ENCODE measurements at places on chromosomes 4 and X.

DNA sequence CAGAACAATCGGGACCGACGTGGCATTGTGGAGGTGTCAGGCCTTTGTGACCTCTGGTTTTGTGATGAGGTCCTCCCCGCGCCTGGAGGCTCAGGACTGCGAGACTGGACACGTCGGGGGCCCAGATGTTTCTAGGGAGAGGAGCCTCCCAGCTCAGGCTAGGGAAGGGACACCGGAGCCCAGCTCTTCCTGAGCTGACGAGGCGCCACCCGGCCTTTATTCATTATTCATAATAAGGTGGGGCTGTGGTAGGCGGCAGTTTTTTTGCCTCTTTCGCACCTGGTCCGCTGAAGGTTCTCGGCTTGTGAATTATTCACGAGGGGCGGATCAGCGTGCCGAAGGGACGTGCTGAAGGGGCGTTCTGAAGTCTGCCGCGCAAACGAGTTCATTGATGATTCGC is 2.3 kb upstream of the UBA1 start:
- DNase-seq, result no peak

- no peak for DNase-seq
Measured at GRCh38 chr4:26325191-26325590, 4.4 kb downstream of the RBPJ start.

DNA sequence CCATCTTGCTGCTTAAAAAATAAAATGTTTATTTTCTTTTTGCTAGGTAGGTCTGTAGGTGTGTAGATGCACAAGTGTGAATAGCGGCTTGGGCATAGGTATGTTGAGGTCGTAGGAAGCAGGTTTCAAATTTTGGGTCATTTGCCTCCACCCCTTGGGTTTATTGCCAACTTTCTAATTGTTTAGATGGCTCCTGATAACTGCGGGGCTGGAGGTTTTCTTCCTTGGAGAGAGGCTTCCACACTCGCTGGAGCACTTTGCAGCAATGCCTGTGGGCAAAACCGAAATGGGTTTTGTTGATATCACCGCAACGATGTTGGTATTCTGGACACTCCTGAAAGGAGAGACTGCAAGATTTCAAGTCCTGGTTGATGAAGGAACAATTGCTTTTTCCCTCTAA is 3.9 kb upstream of the POU4F2 start:
- no peak for DNase-seq

DNA sequence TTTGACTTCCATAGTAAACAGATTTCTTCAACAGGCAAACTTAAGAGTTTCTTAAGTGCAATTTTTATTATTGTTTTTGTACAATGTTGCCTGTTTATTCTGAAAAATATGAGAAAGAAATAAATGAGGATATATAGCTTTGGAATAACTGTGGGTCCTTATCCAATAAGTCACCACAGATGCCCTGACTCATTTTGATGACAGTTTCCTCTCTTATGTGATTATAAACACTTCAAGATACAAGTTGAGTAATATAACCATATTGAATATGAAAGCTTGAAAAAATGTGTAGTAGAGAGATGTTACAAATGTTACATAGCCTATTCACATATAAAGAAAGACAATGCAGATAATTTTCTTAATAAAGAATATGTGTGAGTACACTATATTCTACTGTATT is 931.6 kb downstream of the RAPGEF2 start:
- no peak for DNase-seq

DNA sequence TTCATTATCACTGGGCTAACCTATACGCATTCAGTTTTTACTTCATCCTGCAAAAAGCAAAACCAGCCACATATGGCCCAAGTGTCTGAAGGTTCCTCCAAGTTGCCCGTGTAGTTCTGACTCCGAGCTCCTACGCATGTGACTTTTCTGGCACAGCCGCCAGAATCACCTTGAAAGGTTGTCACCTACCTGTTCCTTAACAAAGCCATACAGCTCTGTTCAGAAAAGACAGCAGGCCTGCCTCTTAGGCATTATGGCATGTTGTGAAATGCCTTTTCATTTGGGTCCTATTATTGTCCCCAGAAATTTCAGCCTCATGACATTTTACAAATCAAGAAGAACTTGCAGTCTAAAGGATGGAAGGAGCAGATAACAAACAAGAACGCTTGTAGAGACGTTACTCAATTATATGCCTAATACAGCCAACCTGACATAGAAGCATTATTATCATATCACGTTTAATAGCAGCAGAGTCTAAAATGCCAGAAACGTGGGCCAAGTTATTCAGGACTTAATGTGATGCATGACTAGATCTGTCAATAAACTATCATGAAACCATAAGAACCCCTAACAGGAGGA is 118.5 kb downstream of the RBM47 start:
- no peak for DNase-seq

GRCh38 chrX:136260776-136261175 is 9.6 kb upstream of the MAP7D3 start:
- DNase-seq, result no peak

- no peak for DNase-seq
Measured at GRCh38 chr4:11488657-11489452, 60.2 kb upstream of the HS3ST1 start.

GRCh38 chrX:49844611-49845010 is 15.5 kb downstream of the PAGE4 start:
- DNase-seq, result peak; percentile 52

DNA sequence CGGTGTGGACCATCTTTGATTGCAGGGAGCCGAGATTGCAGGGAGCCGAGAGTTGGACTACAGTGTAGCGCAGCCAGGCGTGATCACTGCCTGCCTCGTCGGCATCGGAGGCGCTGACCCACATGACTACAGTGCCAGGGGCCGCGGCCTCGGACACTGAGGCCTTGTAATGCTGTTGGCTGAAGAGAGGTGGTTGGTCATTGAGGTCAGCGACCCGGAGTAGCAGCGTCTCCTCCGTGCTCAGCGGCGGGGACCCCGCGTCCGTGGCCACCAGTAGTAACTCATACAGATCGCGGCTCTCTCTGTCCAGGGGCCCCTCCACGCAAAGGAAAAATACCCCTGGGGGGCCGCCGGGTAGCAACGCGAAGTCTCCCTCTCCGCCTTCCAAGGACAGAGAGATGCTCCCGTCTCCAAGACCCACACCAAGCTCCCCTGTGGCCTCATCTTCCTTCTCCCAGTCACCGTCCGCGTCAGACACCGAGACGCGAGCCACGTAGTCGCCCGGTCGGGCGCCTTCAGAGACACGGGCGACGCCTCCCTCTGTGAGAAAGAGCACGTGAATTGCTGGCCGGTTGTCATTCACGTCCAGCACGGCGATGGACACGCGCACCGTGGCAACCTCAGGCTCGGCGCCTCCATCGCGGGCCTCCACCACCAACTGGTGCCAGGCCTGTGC is 1.9 kb downstream of the DCHS2 start:
- no peak for DNase-seq

- DNase-seq, result no peak
Measured at GRCh38 chr4:38948551-38948950, 80.9 kb downstream of the FAM114A1 start.

GRCh38 chrX:148555571-148556243 is 55.3 kb downstream of the AFF2 start:
- DNase-seq, result no peak

DNA sequence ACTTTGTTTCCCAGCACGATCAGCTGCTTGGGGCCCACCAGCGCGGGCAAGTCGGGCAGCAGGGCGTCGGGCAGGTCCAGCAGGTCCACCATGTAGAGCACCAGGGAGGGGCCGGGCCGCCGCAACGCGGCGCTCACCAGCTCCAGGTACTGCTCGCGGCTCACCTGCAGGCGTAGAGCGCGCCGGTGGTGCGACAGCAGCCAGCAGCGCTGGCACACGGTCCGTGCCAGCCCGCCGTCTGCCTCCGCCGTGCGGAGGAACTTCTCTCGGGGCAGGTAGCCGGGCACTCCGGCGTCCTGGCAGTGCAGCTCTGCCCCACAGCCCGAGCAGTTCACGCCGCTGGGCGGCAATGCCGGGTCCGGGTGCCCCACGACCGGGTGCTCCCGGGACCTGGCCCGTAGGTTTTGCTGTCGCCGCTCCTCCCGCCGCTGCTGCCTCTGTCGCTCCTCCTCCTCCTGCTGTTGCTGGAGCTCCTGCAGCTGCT is 527 bp downstream of the NOA1 start:
- no peak for DNase-seq

DNA sequence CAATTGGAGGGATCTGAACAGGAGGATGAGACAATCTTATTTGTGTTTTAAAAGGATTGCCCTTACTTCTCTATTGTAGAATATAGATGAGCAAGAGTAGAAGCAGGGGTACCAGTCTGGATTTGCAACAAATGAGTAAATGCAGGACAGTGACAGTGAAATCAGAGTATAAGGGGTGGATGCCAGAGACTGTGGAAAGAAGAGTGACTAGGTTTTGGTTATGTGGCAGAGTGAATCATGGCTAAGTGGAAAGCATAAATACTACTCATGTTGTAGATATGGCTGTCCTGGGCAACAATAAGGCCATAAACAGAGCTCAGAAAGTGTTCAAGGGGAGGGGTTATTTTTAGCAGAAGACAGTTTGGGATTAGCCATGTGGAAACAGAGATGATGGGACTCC is 6.0 kb upstream of the VSIG4 start:
- no peak for DNase-seq

DNA sequence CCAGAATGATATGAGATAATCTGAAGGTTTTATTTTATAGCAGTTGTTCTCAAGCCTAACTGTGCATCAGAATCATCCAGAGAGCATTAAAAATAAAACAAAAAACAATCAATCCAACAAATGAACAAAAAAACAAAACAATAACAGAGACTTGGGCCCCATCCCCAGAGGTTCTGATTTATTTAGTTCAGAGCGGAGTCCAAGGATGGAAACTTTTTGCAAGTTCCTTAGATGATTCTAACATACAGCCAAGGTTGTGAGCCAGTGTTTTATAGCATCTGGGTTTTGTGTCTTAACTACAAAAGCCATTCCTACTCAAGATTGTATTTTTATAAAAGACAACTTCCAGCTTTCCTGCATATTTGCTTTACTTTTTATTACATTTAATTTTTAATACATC is 59.4 kb upstream of the GRPR start:
- no peak for DNase-seq

DNA sequence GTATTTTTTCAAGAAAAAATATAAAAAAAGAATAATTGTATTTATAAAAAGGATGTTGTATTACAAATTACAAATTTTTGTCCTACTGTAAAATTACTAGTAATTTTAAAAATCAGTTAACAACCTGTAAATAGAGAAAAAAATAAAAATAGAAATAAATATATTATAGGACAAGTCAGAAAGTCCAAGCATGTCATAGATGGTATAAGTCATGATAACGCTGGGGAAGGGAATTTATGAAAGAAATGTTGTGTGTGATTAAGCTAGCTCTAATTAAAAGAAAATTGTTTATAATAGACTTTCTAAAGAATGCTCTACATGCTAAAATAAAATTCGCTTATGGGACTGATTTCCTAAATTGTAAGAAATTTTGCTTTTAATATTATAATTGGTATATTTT is 2329.9 kb downstream of the ARAP2 start:
- DNase-seq, result no peak

GRCh38 chr4:10013722-10014121 is 7.6 kb downstream of the SLC2A9 start:
- DNase-seq, result no peak

DNA sequence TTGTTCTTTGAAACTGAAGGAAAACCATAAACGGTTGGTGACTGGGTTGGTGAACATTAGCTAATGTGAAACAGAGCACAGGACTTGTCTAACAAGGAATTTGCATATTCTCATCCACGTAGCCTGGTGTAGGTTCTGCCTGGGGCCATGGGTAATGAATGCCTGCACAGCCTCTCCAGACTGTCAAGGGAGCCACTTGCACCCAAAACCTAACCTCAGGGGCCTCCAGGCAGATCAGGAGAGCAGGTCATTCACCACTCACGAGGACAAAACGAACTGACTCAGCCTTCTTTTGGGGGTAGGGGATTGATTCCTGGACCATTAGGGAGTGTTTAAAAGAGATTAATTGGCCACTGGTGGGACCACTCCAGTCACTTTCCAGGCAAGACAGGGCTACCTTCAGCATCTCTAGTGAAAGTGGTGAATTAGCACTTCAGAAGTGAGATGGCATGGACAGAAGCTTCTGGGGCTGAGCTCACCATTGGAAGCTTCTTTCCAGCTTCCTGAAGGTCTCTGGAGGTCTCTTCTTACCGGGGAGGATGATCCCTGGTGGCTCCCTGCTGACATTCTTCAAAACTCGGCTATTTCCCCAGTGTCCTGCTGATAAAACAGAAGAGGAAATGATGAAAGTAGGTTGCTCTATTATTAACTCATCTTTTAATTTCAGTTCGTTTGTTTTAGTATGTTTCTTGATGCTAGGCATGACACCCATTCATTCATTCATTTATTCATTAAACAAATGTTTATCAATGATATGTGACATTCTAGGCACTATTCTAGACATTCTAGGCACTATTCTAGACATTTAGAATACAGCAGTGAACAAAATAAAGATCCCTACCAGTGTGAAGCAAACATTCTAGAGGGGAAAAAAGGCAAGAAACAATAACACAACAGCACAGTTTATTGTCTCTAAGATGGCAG is 104.5 kb upstream of the LNX1 start:
- DNase-seq, result no peak

GRCh38 chr4:152289941-152290340 is 246.0 kb downstream of the FBXW7 start:
- DNase-seq, result no peak

DNA sequence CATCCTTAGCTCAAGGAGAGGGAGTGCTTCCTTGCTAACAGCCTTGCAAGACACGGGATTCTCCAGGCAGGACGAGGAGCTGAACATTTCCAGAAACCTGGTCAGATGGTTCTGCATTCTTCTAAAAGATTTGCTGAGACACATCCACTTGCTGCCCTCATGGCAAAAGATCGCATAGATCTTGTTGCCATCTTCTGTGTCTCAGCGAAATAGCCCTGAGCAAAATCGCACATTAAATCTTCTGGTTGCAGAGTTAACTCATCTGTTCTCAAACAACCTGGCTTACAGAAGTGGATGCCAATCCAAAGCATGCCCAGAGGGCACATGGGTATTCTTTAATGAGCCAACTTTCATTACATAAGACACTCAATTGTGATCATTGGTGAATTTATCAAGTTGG is 167.5 kb downstream of the PRKX start:
- DNase-seq, result no peak

GRCh38 chrX:68658530-68658929 is 11.1 kb downstream of the STARD8 start:
- DNase-seq, result no peak

DNA sequence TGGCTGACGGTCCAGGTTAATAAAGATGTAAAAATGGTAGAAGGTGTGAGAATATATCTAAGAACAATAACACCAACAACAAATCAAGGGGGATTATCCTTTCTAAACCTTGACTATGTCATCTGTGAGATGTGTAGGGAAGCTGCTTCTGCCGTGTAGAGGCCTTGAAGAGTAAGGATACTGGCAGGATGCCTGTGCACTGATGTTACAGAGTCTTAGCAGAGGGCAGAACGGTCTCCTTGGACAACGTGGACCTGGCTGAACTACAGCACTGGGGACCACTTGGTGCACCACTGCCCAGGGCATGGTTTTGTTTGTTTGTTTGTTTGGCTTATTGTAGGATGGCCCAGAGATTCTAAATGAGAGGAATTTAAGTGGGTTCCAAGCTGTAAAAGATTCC is 33.5 kb downstream of the GPAT3 start:
- no peak for DNase-seq
